ENCODE measurements at places on chromosomes 1 and 21.
A peak's percentile ranks its signal among the peaks of the same experiment; 100 is the strongest.

GRCh38 chr1:85148524-85149250 is 52.1 kb downstream of the SYDE2 start:
- DNase-seq, result no peak

GRCh38 chr1:204331275-204331674 is 28.5 kb downstream of the PLEKHA6 start:
- no peak for DNase-seq

- DNase-seq, result no peak
Measured at GRCh38 chr1:18789246-18789645, 70.2 kb downstream of the TAS1R2 start.

- DNase-seq, result no peak
Measured at GRCh38 chr1:155649676-155650075, 38.9 kb downstream of the YY1AP1 start.

- peak; percentile 35 for DNase-seq
Measured at GRCh38 chr21:44537930-44538911, 1.8 kb downstream of the KRTAP10-1 start.

DNA sequence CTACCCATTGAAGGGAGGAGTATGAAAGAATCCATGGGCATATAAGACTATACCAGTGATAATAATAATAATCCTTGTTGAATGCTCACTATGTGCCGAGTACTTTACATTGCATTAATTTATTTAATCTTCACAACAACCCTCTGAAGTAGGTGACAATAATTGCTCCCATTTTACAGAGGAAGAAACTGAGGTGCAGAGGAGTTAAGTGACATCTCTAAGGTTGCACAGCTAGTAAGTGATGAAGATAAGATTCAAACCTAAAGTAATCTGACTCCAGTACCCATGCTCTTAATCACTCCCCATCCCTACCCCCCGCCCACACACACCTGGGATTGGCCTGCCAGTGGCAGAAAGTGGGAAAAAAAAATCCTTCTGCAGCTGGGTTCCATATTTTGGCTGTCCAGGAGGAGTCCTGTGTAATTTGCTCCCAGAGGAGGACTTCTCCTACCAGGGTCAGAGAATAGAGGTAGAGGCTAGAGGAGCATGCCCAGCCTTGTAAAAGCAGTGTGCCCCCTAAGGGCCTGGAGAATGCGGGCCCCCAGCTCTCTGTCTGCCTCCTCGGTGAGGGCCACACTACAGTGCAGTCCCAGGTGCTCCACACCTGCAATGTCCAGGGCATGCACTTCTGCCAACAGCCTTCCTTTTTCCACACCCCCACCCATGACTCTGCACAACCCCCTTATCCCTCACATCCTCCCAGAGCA is 57.8 kb downstream of the TMEM53 start:
- DNase-seq, result no peak

- no peak for DNase-seq
Measured at GRCh38 chr1:103447471-103447870, 78.0 kb upstream of the RNPC3 start.

GRCh38 chr1:32335535-32335789 is 571 bp downstream of the MARCKSL1 start:
- no peak for DNase-seq

DNA sequence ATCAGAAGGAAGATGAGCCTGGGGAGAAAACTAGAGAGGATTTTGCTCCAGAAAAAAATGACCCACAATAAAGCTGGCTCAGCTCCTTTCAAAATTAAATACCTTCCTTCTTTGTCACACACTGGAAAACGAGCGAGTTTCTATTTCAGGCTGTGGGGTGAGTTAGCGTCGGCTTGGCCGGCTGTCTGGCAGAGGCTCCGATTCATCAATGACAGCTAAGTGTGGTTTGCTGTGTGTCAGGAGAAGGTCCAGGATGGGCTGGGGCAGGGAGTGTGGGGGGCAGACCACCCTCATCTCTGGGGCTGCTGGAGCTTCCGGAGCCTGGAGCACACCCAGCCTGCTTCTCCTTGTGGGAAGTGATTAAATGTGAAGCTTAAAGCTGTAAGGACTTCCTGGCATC is 120.2 kb downstream of the ETS2 start:
- DNase-seq, result peak; percentile 78

DNA sequence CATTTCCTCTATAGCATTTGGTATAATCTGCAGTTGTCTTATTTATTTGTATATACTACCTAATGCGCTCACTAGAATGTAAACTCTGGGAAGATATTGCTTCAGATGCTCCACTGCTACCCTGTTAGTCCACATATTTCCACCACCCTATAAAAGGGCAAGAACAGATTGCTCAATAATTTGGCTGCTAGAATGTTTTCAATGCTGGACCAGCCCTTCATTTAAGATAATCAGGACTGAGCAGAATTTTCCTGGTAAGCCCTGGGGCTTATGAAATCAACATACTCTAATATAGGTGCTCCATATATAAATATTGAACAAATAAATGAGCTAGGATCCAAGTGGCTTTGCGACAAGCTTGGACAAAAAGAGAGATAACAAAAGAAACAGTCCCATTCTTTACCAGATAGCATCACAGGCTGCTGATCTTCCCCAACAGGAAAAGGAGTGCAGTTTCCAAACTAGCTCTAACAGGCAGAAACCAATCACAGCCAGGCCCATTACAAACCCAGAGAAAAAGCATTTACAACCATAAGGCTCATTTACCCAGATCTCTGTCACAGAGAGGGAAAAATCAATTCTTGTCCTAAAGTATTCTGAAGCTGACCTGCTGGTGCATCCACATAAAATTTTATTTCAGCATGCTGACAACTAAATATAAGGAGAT is 8.3 kb downstream of the BCAR3 start:
- no peak for DNase-seq

DNA sequence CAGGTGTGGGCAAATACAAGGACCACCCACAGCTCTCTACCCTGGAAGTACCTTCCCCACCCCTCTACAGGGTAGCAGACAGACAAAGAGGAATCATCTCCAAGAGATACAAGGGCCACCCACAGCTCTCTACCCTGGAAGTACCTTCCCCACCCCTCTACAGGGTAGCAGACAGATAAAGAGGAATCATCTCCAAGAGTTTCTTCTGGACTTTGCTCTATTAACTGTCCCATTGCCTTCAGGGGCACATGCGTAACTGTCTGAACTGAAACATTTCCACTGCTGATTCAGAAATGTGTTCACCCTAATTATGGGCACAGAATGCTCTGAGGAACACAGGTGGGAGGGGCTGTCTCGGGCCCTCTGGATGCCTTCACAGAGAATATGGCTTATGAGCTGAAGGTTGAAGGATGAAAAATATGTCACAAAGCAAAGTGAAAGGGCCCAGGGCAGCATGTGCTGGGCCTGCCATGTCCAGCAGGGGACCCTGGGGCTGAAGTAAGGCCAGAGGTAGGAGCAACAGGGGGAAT is 43.9 kb downstream of the ZNF281 start:
- no peak for DNase-seq

DNA sequence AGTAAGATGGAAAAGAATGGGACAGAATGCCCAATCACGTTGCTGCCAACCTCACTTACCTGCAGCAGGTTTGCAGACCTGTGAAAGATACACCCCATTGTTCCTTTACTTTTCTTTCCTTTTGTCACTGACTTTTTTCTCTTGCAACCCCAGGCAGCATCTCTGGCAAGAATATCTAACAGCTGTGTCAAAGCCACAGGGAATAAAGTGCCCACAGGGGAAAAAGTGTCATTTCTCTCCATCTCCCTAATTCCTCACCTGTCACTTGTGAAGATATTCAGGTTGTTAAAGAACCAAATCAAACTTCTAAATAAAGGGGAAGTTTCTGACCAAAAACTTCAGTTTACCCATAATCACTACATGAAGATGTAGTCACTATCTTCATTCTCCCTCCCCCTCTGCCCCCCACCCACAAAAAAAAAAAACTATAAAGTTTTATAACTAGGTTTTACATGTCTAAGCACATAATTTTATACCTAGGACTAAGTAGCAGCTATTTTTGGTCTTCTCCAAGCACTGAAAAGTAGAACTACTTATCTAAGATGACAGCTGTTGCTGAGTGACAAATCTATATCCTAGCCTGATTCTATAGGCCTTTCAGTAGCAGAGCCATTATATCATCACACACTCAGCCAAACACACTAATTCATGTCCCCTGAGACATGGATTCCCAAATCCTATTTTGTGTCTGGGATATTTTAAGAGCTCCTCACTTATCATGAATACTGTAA is 54.9 kb downstream of the TBX15 start:
- no peak for DNase-seq

DNA sequence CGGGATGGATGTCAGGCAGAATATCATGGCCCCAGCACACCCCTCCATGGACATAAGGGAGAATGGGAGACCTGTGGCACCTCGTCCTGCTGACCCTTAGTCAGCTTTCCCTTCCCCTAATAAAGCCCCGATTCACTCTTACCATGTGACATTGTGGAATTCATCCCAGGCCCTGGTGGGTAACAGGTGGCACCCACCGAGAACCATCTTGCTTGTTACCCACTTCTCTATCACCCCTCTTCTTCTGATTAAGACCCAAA is 32.9 kb downstream of the CSMD2 start:
- no peak for DNase-seq

GRCh38 chr1:203300441-203301330 is 4.6 kb upstream of the BTG2 start:
- DNase-seq, result no peak

GRCh38 chr1:229221106-229222019 is 49.5 kb upstream of the RAB4A start:
- no peak for DNase-seq

GRCh38 chr1:161200992-161201835 is 953 bp upstream of the NDUFS2 start:
- no peak for DNase-seq

DNA sequence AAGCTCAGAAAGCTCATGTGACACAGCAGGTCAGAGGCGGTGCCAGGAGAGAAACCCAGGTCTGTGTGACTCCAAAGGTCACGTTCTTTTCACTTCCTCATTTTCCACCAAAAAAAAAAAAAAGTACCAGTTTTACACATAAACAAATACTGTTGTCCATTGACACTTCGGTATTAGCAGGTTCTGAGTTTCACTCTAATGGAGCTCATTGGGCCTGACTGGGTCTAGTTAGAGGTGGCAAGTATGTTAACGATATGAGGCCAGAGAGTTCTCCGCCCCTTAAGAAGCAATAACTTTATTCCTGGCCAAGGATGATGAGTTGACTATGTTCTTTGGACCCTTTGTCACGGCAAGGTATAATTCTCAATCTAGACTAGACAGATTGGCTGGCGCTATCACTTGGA is 30.0 kb upstream of the SDE2 start:
- DNase-seq, result no peak

DNA sequence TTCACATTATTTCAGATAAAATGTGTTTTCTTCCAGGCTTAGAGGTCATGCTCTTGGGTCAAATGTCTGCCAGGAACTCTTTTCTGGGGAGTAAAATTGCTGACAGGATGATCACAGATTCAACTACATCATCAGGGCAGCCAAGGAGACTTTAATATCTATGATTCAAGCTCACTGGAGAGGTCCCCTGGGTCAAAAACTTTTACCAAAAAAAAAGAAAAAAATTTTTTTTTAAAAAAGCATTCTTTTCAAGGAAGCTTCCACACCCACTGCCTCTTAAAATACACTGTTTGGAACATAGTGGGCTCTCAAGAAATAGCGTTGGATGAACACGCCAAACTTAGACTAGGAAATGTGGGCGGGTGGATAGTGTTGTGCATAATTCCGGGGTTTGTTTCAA is 81.3 kb downstream of the TIAM1 start:
- no peak for DNase-seq

- no peak for DNase-seq
Measured at GRCh38 chr1:77831976-77832711, 52.7 kb downstream of the MIGA1 start.

DNA sequence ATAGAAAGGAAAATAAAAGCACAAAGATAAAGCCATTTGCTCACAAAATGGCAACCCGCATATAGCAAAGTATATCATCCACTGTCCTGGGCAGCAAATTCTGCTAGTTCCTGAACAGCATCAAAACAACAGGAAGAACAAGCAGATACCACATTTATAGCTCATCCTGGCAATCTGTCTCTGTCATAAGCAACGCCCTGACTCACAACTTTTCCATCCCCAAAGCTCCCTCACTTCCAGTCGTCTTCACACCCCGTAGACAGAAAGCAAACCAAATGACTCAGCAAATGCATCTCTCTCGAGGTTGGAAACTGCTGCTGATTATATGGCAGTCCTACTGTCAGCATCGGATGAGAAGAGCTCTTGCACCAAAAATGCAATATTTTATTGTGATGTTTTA is 65.8 kb downstream of the AK5 start:
- peak; percentile 79 for DNase-seq

DNA sequence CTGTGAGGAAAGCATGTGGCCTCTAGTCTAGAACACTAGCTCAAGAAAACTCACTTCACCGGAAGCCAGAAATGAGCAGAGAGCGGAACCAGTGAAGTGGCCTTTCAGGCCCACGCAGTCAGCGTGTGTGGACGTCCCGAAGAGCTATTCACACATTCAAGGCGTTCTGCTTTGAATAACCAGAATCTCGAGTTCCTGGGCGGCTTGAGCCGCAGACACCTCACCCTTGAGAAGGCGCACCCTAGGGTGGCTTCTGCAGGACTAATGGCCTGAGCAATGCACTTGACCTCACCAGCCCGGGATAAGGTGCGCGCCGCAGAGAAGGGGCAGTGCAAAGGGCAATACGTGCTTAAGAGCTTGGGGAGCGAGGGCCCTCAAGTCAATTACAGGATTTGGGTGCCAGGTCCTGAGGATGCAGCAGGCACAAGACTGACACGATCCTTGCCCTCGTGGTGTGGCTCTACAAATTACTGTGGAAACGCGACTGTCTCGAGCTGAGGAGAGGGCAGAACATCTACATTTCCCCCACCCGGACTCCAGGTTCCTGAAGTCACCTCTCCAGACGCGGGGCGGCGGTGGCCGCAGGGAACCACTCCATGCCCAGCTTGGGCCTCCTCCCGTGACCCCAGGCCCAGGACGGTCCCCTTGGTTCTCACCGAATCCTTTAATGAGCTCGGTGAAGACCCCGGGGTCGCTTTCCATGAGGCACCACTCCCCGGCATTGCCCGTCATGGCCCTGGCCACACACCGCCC is 455 bp downstream of the UCHL5 start:
- peak; percentile 65 for DNase-seq

- DNase-seq, result no peak
Measured at GRCh38 chr1:8633741-8634501, 183.5 kb downstream of the RERE start.

DNA sequence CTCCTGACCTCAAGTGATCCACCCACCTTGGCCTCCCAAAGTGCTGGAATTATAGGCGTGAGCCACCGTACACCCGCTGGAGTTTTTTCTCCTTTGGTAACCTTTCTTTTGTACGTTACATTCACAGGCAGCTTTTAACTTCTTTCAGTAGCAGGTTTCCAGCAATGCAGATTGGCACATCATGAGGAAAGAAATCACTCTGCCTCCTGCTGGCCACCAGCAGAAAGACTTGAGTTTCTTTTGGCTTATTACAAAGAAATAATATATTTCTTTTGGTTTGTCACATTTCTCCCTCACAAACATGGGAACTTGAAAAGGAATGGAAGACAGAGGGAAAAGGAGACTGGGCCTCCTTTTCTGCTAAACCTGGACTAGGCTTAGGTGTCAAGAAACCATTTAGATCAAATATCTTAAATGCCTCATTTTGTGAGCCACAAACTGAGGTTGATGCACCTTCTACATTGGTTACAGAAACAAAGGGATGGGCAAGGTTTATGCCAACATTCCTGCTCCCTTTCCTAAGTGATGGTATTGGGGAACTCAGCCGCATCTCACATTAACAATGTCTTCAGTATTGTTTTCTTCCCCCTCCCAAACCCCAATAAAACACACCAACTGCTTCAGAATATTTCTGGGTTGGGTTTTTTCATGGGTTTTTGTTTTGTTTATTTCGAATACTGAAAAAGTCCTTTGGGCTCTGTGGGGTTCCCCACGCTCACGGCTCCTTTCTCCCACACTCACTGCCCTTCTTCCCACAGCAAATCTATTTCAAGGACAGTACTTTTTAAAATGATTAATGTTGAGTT is 7.7 kb downstream of the ENSA start:
- no peak for DNase-seq

All from islet precursor cell (in vitro differentiated cells).